Right ventricle myocardium superior (tissue), 1 donor: ENCODE measurements at places on chromosomes 1 and 21.
A peak's percentile ranks its signal among the peaks of the same experiment; 100 is the strongest.

- DNase-seq = no peak
Observed at GRCh38 chr1:60428127-60428526, 354.6 kb upstream of the C1orf87 start.

GRCh38 chr1:87140831-87141540, 187.7 kb upstream of the LMO4 start:
- no peak for DNase-seq

DNA sequence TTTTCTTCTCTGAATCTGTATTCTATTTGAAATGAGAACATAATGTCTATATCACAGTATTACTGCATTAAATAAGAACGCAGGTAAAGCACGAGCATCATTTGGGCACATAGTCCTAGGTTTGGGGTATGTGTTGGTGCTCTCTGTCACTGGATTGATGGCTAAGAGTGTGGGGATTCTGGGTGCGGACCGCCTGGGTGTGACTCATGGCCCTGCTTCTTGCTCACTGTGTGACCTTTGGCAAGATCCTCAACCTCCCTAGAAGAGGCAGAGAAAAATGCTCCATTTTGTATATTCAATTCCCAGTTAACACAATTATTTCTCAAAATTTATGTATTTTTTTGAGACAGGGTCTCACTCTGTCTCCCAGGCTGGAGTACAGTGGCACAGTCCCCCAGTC, 99.7 kb downstream of the LAMC2 start:
- no peak for DNase-seq

DNA sequence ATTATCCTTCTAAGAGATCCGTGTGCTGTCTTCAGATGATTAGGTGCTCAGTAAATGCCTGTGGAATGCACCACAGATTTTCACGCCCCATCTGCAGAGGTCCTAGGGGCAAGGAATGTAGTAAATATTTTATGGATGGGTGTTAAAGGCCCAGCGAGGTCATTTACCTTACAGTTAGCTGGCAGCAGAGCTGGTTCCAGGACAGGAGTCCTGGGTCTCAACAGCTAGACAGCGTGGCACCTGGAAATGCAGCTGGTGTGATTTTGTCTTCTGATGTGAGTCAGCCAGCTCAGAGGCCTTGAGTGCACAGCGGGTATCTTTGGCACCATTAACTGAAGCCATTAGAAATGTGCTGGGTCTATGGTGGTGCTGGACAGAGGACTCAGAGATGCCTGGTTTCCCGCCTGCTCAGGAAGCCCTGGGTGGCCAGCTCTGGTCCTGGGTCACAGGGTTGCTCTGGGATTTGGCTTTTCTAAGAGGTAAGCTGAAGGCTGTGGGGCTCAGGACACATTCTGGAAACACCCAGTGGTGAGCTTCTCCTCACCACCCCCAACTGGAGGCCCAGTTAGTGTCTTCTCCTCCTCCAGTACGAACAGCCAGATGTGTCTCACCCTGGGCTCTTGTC, 65.5 kb downstream of the DDX20 start:
- DNase-seq = no peak

DNA sequence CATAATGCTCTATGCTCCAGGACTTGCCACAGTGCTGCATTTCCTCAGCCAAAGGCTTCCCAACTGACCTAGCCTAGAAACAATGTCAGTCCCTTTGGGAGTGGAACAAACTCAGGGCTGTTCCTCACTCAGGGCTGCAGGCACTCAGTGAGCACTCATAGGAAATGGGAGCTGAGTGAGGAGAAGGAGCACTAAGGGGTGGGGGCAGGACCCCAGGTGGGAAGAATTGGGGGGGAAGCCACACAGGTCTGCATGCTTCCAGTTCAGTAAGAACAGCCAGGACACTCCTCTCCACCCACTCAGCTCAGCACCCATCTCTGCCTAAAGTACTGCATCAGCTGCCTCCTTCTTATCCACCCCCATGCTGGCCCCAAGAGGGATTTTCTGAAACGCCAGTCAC, 7.3 kb upstream of the SLC5A9 start:
- no peak for DNase-seq

GRCh38 chr1:208544794-208545193, 300.6 kb upstream of the PLXNA2 start:
- no peak for DNase-seq

DNA sequence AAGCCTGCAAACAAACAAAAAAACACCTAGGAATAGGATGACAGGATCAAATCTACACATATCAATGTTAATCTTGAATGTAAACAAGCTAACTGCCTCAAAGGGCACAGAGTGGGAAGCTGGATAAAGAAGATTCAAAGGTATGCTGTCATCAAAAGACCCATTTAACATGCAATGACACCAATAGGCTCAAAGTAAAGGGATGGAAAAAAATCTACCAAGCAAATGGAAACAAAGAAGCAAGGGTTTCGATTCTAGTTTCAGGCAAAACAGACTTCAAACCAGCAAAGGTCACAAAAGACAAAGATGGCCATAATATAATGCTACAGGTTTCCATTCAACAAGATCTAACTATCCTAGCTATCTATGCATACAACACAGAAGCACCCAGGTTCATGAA, 16.2 kb upstream of the OR2T10 start:
- no peak for DNase-seq

GRCh38 chr1:106717591-106717990, 338.9 kb upstream of the PRMT6 start:
- no peak for DNase-seq

- no peak for DNase-seq
Observed at GRCh38 chr1:228502522-228502921, 15.3 kb downstream of the RNF187 start.

DNA sequence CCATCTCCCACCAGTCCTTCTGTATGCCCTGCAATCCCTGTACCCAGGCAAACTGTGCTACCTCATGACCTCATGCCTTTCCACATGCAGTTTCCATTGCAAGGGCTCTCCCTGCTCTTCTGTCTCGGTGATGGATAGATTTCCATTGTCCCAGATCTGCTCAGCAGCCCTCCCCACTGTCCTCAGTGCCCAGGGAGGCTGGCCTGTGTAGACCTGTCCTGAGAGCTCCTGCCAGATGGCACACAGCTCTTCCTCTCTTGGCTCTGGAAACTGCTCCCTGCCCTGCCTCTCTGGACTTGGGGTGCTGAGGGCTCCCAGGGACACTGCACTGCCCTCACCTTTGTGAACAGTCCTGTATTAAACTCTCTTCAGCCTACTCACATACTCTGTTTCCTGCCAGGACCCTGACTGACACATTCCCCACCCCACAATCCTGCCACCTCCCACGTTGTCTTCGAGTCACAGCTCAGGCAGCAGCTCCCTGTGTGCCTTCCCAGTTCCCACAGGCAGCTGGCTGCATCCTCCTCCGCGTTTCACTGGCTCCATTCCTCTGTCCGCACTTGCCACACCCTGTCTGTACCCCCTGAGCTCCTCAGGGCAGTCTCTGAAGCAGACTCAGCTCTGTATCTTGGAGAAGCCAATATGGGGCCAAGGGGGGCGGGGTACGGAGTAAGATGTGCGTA, 57.0 kb downstream of the SPATA46 start:
- DNase-seq = no peak

DNA sequence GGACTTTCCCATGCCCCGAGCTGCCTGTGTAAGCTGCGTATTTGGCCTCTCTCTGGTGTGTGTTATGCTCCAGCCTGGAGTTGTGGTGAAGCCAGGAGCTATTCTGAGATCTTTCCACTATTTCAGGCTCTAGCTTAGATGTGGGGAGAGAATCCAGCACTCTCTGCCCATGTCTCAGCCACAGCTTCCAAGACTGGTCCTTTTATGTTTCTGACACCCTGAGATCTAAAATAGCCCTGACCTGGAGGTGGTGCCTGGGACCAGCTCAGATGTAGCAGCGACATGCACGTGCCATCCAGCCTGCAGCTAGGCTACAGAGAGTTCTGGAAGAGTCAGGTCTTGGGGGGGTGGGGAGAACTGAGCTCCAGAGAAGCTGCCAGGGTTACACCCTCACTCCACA, 76.5 kb downstream of the TENT5C start:
- DNase-seq = peak; percentile 50

DNA sequence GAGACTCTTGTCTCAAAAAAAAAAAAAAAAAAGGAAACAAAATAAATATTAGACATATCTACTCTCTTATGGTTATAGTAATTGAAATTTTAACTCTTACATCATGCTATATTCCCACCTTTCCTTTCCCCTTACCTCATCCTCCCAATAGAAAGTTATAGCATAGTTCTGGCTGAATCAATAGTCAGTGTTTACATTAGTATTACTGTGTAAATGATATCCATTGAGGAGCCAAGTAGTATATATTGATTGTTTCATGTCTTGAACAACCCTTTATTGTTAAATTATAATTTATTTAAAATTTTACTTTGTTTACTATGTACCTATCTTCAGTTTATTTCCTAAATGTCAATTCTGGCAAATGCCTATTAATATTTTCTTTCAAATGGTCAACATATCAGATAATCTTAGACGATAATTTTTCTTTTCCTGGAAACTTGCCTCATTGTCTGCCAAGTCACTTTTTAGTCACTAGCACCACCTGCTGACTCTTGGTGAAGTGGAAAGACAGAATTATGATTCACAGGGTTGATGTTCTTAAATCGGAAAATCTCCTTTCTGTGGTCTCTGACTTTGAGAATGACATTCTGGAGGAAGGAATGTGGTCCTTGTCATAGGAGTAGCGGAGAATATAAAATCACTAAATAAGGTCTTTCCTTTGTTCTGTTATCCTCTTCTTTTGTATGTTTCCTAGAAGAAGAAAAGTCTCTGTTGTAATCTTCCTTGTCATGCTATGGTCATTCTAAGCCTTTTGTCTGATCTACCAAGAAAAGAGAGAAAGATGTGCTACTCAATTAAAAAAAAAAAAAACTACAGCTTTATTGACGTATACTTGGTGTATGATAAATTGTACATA, 8.6 kb downstream of the HJV start:
- no peak for DNase-seq

DNA sequence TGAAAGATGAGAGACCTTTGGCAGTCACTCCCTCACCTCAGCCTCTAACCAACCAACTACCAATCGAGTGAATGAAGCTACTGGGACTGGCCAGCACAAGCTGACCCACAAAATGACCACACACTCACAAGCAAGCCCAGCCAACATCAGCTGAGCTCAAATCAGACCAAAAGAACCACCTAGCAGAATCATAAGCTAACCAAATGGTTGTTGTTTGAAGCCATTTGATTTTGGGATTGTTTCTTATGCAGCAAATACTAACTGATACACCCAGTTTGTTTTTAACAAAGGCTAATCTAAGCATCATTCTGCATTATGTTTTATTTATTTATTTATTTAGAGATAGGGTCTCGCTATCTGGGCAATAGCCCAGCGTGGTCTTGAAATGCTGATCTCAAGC, 310.4 kb downstream of the SETD4 start:
- no peak for DNase-seq

GRCh38 chr1:153387001-153387400, 3.9 kb downstream of the S100A8 start:
- DNase-seq = no peak

DNA sequence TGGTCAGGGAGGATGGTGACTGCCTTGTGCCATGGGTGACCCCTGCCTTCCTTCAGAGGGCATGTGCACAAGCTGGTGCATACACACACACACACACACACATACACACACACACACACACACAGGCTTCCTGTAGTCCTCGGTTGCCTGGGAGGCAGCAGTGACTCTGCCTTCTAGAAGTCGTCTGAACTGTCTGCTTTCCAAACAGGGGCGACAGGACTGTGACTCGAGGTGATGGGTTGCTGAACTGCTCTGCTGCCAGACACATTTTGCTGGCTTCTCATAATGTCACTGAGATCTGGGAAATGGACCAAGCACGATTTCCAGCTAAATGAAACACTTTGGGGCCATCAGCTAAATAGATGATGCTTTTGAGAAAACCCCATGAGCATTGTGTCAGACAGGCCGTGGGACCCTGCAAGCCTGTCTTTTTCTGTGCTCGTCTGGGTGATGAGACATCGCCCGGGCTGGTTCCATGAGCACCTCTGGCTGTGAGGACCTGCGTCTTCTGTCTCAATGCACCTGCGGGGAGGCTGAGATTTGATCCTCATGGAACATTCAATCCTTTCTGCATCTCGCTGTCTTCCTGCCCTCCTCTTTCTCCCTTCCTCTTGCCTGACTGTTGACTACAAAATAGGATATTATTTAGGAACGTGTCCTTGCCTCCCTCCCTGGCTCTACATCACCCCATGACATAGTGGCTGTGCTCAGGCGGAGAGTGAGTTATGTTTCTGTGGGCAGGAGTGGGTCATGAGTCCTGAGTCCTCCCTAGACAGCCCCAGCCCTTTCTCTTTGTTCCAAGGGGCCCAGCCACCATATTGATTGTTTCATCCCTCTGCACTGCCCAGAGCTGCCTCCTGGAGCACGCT, 436.8 kb downstream of the CAMTA1 start:
- DNase-seq = no peak

DNA sequence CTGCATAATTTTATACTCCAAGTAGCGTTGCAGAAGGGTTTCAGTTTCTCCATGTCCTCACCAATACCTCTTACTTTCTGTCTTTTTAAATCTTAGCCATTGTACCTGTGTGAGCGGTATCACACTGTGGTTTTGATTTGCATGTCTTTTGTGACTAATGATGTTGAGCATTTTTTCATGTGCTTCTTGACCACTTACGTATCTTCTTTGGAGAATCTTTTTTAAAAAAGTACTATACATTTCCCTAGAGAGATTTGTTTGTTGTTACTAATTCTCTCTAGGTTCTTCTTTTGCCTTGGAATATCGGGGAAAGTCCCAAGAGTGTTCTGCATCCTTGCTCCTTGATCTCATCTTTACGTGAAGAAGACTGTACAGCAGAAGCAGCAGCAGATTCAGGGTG, 81.8 kb upstream of the WARS2 start:
- no peak for DNase-seq

GRCh38 chr1:241518476-241519307, 863 bp downstream of the FH start:
- no peak for DNase-seq

GRCh38 chr21:31218830-31219608, 125.0 kb downstream of the TIAM1 start:
- peak; percentile 70 for DNase-seq

GRCh38 chr21:15443740-15444117, 286.1 kb upstream of the USP25 start:
- no peak for DNase-seq

DNA sequence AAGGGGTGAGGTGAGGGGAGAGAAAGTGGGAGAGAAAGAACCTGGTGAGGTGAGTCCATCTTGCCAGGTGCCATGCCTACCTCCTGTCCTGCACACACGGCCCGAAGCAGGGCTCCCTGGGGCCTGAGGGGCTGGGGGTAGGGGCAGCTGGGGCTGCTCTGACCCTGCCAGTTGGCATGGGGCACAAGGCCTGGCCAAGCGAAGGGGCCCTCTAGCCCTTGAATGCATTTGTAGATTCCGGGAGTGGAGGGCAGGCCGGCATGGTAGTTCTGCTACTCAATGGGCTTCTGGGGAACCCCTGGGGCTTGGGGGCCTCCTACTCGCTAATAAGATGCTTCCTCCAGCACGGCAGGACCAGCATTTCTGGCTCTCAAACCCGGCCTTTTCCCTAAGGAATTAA, 3.6 kb upstream of the PRDM16 start:
- peak; percentile 25 for DNase-seq
